ENCODE measurements at places on chromosomes 4 and X. TPM values are rescaled to one million over a fixed set of nuclear protein-coding genes. Genes with fewer than 3 reads are reported as not detected.

Gene DCAF16
- 31.1 TPM for total RNA-seq

Gene GSX2
- 1.4 TPM for total RNA-seq

Gene ABLIM2
- 1.6 TPM for total RNA-seq

Gene STBD1
- total RNA-seq = 1.6 TPM

Gene ODAPH
- not detected for total RNA-seq

Gene ZNF711
- 8.2 TPM for total RNA-seq

Gene CXorf65
- total RNA-seq = not detected

Gene TLR1
- not detected for total RNA-seq

Gene NIPAL1
- total RNA-seq = 1.7 TPM

Gene CCSER1
- total RNA-seq = 1.1 TPM

Gene SMR3A
- not detected for total RNA-seq

Gene CTAG2
- total RNA-seq = not detected

Gene MAP9
- total RNA-seq = 2.6 TPM

Gene SMR3B
- total RNA-seq = not detected

Gene RBM47
- total RNA-seq = 116 TPM

Data from H7 (cell line).